ENCODE measurements at places on chromosomes 7 and 10.

DNA sequence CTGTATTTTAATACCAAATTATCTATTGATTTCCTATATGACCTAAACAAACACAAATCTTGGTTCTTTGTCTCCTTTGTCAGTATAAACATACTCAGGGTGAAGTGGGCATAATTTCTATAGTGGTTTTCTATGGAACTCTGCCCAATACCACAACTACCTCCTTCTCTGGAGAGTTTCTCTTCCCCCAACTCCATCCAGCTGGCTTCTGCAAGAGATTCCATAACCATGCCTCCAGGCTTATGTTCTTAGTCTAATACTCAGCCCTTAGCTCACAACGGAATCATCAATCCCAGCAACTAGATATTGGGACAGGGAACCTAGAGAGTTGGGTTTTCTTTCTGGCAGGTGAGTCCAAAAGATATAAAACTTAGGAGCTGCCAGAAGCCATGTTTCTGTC, 127.3 kb downstream of the TRIL start:
- no peak for DNase-seq

- DNase-seq: no peak
These were observed 509.3 kb downstream of the SORCS3 start for GRCh38 chr10:105150259-105150880.

DNA sequence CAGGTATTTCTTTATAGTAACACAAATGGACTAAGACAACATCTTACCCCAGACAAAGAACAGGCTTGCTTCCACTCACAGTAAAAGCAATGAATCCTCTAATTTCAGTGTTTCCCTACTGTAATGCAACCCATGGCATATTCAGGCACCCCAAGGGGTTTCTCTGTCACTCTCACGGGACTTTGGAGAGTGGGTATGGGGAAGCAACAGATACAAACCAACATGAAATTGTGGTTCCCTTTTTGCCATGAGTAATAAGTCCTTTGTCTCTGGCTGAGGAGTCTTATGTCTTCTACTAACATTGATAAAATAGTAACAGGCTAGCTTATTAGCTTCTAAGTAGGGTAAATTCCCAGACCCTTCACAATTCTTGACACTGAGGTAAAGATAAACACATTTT, 51.4 kb upstream of the AOAH start:
- DNase-seq: no peak

DNA sequence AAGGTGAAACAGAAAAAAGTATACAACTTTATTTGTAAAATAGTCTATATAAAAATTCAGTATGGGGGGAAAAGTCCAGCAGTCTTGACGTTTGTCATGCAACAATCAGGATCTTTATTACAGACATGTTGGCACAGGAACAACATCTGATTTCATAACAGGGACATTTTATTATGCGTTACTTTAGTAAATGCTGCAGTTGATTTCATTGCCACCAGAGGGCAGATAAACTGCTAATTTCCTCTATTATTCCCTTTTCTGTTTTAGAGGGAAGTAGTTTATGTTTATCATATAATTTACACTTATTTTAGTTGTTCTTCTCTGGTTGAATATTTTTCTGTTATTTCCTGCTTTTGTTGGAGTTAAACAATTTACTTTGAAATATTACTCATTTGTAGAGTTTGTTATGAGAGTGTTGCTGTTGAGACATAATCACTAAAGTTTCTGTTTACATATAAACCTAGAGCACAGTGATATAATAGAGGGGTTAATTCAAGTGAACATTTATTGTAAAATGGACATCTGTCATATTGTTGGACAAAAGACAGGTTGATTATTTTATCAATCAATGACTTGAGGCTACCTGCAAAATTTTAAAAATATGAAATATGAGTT, 3.3 kb downstream of the PLXDC2 start:
- DNase-seq: no peak

GRCh38 chr10:17888189-17888588, 63.5 kb upstream of the SLC39A12 start:
- DNase-seq: no peak

- DNase-seq: no peak
These were observed 32.9 kb upstream of the LYZL1 start for GRCh38 chr10:29256019-29256418.
